ENCODE measurements at places on chromosomes 7 and 10.

- DNase-seq: no peak
Measured at GRCh38 chr10:20778008-20778757, 118.9 kb downstream of the NEBL start.

DNA sequence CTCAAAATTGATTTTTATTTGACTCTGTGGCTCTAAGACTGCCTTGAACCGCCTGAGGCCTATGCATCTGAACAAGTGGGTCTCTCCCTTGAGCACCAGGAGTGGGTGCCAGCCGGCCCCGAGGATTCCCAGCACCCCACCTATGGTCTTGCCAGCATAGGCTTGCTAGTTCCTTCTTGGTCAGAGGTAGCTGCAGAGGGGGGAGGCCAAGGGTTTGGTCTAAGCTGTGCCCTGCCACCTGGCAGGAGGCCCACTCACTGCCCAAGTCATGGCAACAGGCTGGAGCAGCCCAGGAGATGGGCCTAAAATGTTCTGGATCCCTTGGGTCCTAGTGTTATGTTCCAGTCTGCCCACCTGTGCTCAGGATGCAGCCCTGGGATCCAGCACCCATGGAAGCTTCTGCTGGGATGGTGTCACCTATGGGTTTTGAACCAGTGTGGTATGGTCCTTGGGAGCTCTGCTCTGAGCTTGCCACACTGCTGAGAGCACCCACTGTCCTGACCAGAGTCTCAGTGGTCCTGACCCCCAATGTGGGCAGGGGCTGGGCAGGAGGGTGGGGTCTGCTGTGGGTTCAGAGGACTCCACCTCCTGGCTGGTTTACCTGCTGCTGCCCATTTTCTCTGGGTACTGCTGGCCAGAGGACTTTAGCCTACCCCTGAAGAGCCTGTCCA lies 12.6 kb downstream of the YKT6 start:
- DNase-seq: peak; percentile 34

- no peak for DNase-seq
Measured at GRCh38 chr10:62044566-62044965, 143.1 kb downstream of the ARID5B start.

- DNase-seq: peak; percentile 69
Measured at GRCh38 chr10:32139223-32140073, 83.2 kb upstream of the KIF5B start.

DNA sequence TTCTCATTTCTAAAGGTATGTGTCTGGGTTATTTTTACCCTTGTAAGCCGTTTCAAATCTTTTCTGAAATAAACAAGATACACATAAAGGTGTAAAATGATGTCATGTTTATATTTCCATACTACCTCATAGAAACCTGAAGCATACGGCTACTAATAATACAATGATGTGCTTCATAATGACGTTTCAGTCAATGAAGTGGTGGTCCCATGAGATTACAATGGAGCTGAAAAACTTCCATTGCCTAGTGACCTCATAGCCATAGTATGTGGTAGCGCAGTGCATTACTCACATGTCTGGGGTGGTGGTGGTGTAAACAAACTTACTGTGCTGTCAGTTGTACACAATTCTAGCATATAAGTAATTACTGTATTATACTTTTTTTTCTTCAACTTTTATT lies 24.9 kb downstream of the EPDR1 start:
- DNase-seq: no peak

- DNase-seq: no peak
Measured at GRCh38 chr7:55573234-55573900, 1.1 kb upstream of the VOPP1 start.

GRCh38 chr10:100025576-100025975 lies 15.8 kb upstream of the DNMBP start:
- no peak for DNase-seq

- DNase-seq: no peak
Measured at GRCh38 chr10:24708081-24708480, 15.6 kb downstream of the ARHGAP21 start.

DNA sequence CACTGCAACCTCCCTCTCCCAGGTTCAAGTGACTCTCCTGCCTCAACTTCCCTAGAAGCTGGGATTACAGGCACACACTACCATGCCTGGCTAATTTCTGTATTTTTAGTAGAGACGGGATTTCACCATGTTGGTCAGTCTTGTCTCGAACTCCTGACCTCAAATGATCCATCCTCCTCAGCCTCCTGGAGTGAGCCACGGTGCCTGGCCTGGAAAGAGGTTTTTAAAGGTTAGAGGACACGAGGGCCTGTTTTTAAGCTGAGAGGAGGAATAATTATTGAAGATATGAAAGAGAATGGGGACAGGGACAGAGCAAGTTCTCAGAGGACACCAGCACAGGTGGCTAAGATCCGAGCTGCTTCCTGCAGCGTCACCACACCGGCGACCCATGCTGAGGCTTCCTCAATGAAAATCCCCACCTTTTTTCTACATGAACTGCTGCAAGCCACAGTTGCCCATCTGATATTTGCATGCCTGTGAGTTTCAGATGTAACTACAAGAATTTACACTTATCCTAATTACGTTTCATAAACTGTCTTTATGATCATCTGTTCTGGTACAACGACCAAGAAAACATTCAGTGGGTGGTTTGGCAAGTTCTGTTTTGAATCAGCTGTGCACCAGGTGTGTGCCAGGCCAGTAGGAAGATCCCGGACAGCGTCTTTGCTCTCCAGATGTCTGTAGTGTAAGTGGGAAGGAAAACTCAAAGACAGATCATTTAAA lies 76.0 kb downstream of the HIP1 start:
- DNase-seq: no peak

GRCh38 chr10:124478515-124478914 lies 16.9 kb downstream of the LHPP start:
- DNase-seq: no peak

DNA sequence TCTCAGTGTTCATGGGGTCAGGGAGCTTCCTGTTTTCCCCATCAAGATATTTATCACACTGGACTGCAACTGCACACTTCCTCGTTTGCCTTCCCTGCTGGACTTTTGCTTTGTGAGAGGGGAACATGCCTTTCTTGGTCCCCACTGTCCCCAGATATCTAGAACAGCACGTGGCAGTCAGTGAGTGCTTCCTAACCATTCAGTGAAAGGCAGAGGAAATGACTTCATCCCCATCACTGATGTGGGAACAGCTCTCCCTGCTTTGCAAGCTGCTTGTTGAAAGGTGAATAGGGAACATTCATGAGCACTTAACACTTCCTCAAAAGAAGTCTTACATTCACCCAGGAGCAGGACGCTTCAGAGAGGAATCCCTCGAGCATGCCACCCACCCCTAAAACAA lies 135.4 kb downstream of the MYOF start:
- DNase-seq: no peak

DNA sequence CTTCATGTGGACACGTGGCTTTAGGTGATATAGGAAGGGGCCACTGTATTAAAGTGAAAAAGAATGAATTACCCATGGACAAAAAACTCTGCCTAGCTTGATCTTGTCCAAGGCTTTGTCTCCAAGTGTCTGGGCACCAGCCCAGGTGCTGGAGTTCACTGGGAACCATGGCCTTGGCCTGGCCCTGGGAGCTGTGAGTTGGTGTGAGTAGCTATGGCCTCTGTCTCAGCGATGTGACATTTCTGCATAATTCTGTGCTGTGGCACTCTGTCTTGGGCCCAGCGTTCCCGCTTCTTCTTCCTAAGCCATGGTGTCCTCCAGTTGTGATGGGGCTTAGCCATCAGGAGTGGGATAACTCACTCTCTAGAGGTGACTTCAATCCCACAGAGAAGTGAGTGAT lies 119.0 kb upstream of the PPP2R2D start:
- peak; percentile 23 for DNase-seq

DNA sequence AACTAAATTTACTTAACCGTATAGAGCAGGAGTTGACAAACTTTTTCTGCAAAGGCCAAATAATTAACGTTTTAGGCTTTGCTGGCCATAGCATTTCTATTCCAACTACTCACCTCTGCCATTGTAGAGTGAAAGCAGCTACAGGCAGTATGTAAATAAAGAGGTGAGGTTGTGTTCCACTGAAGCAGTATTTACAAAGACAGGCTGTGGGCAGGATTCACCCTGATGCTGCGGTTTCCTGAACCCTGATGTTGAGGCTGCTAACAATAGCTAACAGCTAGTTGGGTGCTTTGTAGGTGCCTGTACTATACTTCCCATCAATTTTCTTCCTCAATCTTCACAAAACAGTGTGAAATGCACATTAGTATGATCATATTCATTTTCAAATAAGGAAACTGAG lies 47.0 kb upstream of the LAMB1 start:
- DNase-seq: no peak

GRCh38 chr7:150989456-150989855 lies 1.4 kb upstream of the NOS3 start:
- DNase-seq: no peak

GRCh38 chr7:104983076-104983577 lies 30.9 kb upstream of the KMT2E start:
- no peak for DNase-seq

- no peak for DNase-seq
Measured at GRCh38 chr10:4763960-4764428, 62.0 kb upstream of the AKR1E2 start.

DNA sequence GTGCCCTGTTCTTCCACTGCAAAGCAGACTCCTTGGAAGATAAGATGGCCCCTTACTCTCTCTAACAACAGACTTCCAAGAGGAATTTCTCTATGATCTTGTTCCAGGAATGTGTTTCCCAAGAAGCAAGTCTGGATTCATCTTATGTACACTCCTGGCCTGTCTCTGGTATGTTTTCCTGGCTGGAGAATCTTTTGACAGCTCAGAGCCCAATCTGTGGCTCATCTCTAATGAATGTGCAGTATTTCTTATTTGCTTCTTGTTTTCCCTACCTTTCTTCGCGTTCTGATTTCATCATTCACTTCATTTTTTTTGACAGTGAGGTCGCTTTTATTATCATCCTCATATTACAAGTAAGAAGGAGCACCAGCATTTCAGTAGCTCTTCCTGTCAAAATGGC lies 53.0 kb upstream of the PITRM1 start:
- no peak for DNase-seq

GRCh38 chr7:24411226-24411625 lies 127.2 kb downstream of the NPY start:
- DNase-seq: no peak

- no peak for DNase-seq
Measured at GRCh38 chr10:11530806-11531205, 80.6 kb downstream of the USP6NL start.

DNA sequence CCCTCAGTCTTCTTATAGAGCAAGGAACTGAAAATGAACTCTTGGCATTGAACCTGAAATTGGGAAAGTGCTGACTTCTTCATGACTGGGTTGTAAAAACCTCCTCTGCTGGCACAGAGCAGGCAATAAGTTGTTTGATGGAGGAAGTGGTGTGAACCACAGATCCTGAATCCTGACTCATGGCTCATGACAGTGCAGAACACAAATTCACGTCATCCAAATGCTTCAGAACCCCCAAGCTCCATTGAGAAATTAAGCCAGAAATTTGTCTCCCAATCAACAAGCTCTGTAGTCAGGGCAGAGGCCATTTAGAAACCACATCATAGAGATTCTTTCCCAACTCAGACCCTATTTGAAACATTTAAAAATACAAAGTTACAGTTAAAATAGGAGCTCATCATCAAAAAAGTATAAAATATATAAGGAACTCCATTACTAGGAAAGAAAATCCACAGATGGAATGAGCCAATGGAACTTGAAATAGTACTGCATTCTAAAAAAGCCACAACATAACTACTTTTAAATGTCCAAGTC lies 10.3 kb upstream of the STK17A start:
- DNase-seq: peak; percentile 54

DNA sequence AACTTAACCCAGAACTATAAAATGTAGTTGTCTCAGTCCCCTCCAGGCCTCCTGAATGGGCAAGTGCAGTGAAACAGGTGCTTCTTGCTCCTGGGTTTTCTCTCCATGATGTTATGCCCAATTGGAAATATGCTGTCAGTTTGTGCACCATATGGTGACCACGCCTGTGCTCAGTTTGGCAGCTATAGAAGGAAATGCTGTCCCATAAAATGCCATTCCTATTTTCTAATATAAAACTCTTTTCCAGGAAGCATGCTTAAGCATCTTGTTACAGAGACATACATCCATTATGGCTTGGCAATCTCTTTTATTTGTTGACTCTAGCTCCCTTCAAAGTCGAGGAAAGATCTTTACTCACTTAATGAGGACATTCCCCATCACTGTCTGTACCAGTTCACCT lies 45.2 kb downstream of the FGFBP3 start:
- no peak for DNase-seq

GRCh38 chr7:155192961-155193640 lies 104.6 kb upstream of the INSIG1 start:
- DNase-seq: no peak

DNA sequence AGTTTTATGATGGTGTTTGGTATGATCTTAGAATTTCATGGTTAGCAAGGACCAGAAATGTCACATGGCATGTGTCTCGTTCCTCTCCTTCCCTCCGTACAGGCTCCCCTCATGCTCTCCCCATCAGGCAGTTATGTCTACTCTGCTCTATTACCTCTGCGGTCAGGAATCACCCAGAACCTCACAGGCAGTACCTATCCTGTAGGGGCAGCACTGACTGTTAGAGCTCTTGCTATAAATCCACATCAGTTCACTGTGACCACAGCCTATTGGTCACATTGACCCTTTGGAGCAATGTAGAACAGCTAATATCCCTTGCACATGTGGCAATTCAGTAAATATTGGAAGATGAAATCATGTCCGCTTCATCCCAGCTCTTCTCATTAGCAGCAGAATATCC lies 151.8 kb downstream of the WNT2 start:
- DNase-seq: no peak

DNA sequence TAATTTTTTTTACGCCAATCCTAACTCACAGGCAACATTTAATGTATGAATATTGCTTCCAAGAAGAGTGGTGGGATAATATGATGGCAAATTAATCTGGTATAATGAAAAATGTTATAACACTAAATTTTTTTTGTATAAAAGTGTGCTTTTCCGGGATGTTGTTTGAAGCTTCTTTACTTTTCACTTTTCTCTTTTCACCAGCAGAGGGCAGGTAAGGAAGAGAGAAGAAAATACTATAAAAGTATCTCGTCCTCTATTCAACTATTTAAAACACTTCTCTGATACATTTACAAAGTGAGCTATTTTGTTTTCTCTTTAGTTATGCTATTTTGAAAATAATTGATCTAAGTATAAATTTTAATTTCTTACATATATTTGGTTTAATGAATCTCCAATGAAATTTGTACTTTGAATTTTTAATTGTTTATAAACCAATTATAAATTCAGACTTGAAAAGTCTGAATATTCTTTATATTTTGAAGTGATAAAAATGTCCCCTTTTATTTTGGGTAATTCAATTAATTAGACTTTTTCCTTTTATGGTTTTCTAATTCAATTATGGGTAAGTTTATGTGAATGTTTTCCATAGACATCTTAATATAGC lies 20.7 kb upstream of the CFTR start:
- no peak for DNase-seq

DNA sequence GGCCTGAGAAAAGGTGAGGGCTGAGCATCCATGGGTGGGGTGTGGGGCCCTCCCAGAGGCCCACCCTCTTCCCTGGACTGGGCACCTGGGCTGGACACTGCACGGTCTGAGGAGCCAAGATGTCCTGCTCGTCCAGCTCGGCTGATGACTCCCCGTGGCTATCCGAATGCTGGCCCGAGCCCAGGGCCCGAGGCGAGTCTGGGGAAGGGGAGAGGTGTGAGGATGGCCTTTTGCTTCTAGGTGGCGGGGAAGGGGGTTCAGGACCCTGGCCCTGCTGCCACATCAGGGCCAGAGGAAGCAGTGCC lies 7.1 kb downstream of the NACAD start:
- DNase-seq: no peak

- DNase-seq: no peak
Measured at GRCh38 chr10:96721207-96721572, 876 bp upstream of the PIK3AP1 start.

GRCh38 chr7:121097577-121097976 lies 109.1 kb downstream of the CPED1 start:
- no peak for DNase-seq

- DNase-seq: no peak
Measured at GRCh38 chr10:70738761-70739121, 46.4 kb downstream of the TBATA start.

Data from Peyer's patch (tissue), 4 donors.